Progenitor cell of endocrine pancreas (in vitro differentiated cells): ENCODE measurements at places on chromosomes 4 and X. TPM values are rescaled to one million over a fixed set of nuclear protein-coding genes. Genes with fewer than 3 reads are reported as not detected.

- no peak overlapping the region for H3K27ac ChIP-seq
- no peak overlapping the region for H3K4me3 ChIP-seq
- H3K4me1 ChIP-seq, result peaks cover 8% of the 10 kb centered on the region
- no peak for DNase-seq
- H3K36me3 ChIP-seq, result peaks cover 42% of the 10 kb centered on the region
- no peaks in the 10 kb centered on the region for H3K27me3 ChIP-seq
Observed at GRCh38 chr4:1340181-1340747, 6.7 kb upstream of the UVSSA start.

- H3K27me3 ChIP-seq, result no peaks in the 10 kb centered on the region
- peak overlapping the region; percentile 98 for H3K4me3 ChIP-seq
- DNase-seq, result no peak
- H3K36me3 ChIP-seq, result no peaks in the 10 kb centered on the region
- H3K4me1 ChIP-seq, result peaks cover 4% of the 10 kb centered on the region
- H3K27ac ChIP-seq, result no peak overlapping the region
Observed at GRCh38 chr4:99564921-99565320, 1.1 kb upstream of the TRMT10A start.

DNA sequence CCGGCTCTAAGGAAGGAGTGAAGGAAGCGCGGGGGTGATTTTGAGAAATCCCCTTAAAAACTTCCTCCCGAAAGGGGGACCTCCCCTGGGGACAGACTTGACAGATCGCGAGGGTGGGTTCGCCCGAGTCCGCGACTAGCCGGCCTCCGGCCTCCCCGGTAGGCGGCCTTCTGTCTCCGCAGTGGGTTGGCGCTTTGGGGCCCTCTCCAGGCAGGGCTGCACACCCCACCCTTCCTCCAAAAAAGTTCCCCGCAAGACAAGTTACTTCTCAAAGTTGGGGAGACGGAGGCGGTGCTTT lies 24.8 kb downstream of the HOPX start:
- no peak overlapping the region for H3K27ac ChIP-seq
- DNase-seq, result no peak
- H3K27me3 ChIP-seq, result peaks cover 84% of the 10 kb centered on the region
- peak overlapping the region; percentile 58 for H3K4me3 ChIP-seq
- no peaks in the 10 kb centered on the region for H3K36me3 ChIP-seq
- peaks cover 3% of the 10 kb centered on the region for H3K4me1 ChIP-seq

GRCh38 chr4:149754526-149754925 lies 61.1 kb downstream of the IQCM start:
- peaks cover 10% of the 10 kb centered on the region for H3K4me1 ChIP-seq
- DNase-seq, result no peak
- no peaks in the 10 kb centered on the region for H3K27me3 ChIP-seq
- no peak overlapping the region for H3K27ac ChIP-seq
- H3K36me3 ChIP-seq, result no peaks in the 10 kb centered on the region

- DNase-seq, result no peak
- H3K4me3 ChIP-seq, result no peak overlapping the region
- peaks cover 59% of the 10 kb centered on the region for H3K4me1 ChIP-seq
- H3K27ac ChIP-seq, result no peak overlapping the region
- H3K36me3 ChIP-seq, result no peaks in the 10 kb centered on the region
Observed at GRCh38 chr4:89301902-89302301, 5.7 kb downstream of the GPRIN3 start.

SSX4B gene
- not detected in 2 replicates for total RNA-seq

HEPH gene
- 91.8 and 92.4 TPM in 2 replicates for total RNA-seq
